ENCODE measurements at places on chromosomes 2 and 18. TPM values are rescaled to one million over a fixed set of nuclear protein-coding genes. Genes with fewer than 3 reads are reported as not detected.

DNA sequence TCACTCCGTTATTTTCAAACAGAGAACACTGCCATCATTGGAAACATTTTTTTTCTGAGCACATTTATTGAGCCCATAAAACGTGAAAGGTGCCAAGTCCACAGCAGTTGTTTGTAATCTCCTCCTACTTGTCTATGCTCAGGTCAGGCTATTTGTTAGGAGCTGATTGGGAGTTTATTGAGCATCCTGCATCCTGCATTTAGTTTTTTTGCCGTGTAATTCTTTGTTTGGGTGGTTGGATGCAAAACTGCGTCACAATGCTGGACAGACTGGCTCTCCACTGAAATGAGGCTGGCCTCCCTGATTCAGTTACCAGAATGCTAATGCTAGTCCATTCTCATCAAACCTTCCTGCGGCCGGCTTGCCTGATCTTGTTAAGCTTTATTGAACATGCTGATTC is 71.4 kb downstream of the RAPGEF4 start:
- no peak for DNase-seq
- H3K4me3 ChIP-seq: no peak overlapping the region
- H3K27me3 ChIP-seq: no peaks in the 10 kb centered on the region
- peaks cover 4% of the 10 kb centered on the region for H3K4me1 ChIP-seq

The AUP1 gene
- total RNA-seq: 76.8 TPM

The STRN gene
- total RNA-seq: 27.5 TPM

GRCh38 chr2:57443973-57444521 is 602.6 kb upstream of the VRK2 start:
- DNase-seq: no peak
- H3K27ac ChIP-seq: no peak overlapping the region
- no peak overlapping the region for H3K4me3 ChIP-seq
- no peaks in the 10 kb centered on the region for H3K27me3 ChIP-seq
- H3K4me1 ChIP-seq: no peaks in the 10 kb centered on the region

GRCh38 chr2:60386436-60386835 is 167.0 kb downstream of the BCL11A start:
- DNase-seq: no peak
- peaks cover 2% of the 10 kb centered on the region for H3K27me3 ChIP-seq
- peaks cover 20% of the 10 kb centered on the region for H3K4me1 ChIP-seq
- H3K27ac ChIP-seq: peak overlapping the region; percentile 66
- H3K36me3 ChIP-seq: no peaks in the 10 kb centered on the region

DNA sequence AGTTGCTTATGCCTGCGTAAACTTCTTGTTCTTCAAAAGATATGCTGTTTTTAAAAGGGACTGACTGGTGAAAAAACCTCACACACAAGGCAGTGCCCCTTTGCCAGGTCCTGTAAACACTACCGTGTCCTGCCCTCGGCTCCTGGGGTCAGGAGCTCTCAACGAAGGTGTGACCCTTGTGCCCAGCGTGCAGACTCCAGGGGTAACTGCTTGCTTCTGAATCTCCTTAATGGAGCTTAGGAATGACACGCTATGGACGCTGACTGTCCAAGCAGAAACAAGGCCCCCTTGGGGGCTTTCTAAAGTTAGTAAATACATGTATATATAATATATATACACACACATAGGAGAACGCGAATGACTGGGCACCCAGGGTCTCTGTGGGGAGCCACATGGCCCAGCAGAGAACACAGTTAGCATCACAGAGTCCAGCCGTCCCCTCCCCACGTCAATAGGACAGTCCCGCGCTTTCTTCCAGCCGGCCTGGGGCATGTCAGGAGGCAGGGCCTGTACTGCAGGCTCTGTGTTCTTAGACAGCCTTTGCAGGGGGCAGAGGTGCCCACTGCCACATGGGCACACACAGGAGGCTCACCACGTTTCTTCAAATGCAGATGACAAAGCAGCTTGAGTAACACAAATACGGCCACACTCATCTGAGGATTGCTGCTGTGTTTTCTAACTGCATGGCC is 96.1 kb downstream of the HDAC4 start:
- peaks cover 15% of the 10 kb centered on the region for H3K4me1 ChIP-seq
- H3K27me3 ChIP-seq: no peaks in the 10 kb centered on the region
- H3K4me3 ChIP-seq: no peak overlapping the region
- no peaks in the 10 kb centered on the region for H3K36me3 ChIP-seq
- peak; percentile 57 for DNase-seq

The FAP gene
- total RNA-seq: 171 TPM

DNA sequence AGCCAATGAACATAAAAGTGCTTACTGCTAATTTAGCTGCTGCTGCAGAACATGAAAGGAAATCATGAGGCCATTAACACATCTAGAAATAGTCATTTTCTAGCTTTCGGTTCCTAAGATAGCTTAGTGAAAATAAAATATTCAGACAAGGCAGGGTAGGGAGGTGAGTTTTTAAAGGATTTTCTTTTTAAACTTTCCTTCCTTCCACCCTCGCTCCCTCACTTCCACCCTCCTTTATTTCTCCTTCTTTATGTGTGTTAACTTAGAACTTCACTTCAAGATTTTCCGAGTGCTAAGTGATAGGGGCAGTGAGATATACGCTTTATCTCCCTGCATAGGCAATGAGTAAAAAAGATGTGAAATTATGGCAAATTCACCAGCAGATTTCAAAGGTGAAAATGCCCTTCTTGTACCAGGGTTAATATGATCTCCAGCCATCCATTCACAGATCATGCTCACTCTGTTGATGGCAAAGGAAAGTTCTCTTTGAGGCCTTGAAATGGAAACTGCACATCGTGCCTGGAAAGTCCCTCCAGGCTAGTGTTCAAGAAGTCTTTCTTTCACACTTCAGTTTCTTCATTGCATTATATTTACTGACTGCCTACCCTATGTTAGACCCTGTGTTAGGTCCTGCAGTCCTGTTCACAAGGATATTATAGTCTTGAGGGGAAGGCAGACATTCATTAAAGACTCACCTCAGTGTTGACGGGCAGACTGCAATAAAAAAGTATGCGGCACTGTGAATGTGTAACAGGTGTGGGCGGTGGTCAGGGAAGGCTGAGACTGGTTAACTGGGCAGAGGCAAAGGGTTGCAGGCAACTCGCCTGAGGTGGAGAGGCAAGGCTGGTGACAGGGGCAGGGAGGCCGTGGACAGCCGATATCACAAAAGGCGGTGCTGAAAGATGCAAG is 200.8 kb downstream of the PLCL1 start:
- DNase-seq: no peak
- H3K27me3 ChIP-seq: peaks cover 17% of the 10 kb centered on the region
- no peak overlapping the region for H3K27ac ChIP-seq
- no peaks in the 10 kb centered on the region for H3K36me3 ChIP-seq

GRCh38 chr18:61975526-61976326 is 82.9 kb upstream of the RNF152 start:
- H3K4me3 ChIP-seq: no peak overlapping the region
- peaks cover 1% of the 10 kb centered on the region for H3K36me3 ChIP-seq
- no peaks in the 10 kb centered on the region for H3K27me3 ChIP-seq
- H3K27ac ChIP-seq: no peak overlapping the region
- DNase-seq: no peak

GRCh38 chr18:10130606-10131005 is 216.8 kb downstream of the VAPA start:
- H3K4me1 ChIP-seq: peaks cover 33% of the 10 kb centered on the region
- peaks cover 3% of the 10 kb centered on the region for H3K27me3 ChIP-seq
- DNase-seq: no peak
- H3K36me3 ChIP-seq: no peaks in the 10 kb centered on the region
- no peak overlapping the region for H3K27ac ChIP-seq

GRCh38 chr2:34652636-34653035 is 1053.5 kb upstream of the FAM98A start:
- no peaks in the 10 kb centered on the region for H3K4me1 ChIP-seq
- H3K4me3 ChIP-seq: no peak overlapping the region
- no peaks in the 10 kb centered on the region for H3K27me3 ChIP-seq
- H3K36me3 ChIP-seq: no peaks in the 10 kb centered on the region
- no peak for DNase-seq
- no peak overlapping the region for H3K27ac ChIP-seq

The CAVIN2 gene
- 1.8 TPM for total RNA-seq

The ZSWIM2 gene
- total RNA-seq: not detected

DNA sequence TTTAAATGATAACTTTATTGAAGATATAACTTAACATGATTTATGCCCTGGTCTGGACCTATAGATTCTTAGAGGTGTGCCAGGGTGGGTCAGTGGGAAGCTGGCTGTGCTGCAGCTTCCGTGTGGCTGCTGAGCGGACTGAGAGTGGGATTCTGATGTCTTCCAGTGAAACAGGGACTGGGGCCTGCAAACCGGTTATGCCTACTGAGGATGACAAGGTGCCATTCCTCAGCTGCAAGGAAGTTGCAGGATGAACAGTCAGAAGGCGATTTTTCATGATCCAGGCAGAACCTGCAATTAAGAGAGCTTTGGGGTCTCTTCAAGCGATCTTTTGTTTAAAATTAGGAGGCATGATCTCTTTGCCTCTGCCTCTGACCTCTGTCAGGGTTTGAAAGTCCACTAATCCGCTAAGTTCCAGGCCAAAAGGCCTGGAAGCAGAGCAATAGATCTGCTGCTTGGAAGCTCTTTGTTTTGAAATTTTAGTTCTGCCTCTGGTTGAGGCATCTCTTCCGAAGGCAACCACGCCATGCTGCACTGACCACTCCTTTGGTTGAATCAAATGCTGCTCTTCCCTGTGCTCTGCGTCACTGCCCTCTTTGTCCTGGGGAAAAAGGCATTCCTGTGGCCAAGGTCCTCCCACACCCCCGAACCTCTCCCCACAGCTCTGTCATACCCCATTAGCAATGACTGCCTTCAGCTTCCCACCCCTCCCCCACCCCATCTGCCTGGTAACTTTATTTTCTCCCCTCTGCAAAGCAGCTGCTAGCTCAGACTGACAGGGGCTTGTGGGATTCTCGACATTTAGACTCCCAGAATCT is 2.0 kb downstream of the TMEM169 start:
- peaks cover 22% of the 10 kb centered on the region for H3K4me1 ChIP-seq
- H3K27ac ChIP-seq: no peak overlapping the region

The UNC80 gene
- total RNA-seq: not detected

GRCh38 chr2:46001741-46002506 is 295.3 kb upstream of the EPAS1 start:
- H3K36me3 ChIP-seq: peaks cover 10% of the 10 kb centered on the region
- H3K4me3 ChIP-seq: no peak overlapping the region

The ANKRD29 gene
- 0.48 TPM for total RNA-seq

The TMEM17 gene
- 3.8 TPM for total RNA-seq

The C18orf54 gene
- total RNA-seq: 3.7 TPM

DNA sequence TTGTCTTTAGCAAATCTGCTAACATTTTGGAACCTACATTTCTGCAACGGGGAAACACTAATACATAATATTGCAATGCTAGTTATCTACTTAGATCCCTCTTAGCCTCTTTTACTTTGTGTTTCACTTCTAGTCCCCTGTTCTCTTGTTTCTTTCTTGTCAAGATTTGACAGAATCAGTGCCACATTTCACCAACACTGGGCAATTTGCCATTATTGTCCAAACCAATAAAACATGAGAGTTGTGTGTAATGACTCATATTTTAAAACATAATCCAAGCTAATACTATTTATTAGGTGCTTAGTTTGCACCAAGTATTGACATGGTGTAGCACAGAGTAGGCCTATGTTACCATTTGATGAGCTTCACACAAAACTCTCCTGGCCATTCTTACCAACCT is 33.7 kb upstream of the ACVR1C start:
- no peaks in the 10 kb centered on the region for H3K36me3 ChIP-seq
- no peaks in the 10 kb centered on the region for H3K4me1 ChIP-seq
- H3K27me3 ChIP-seq: no peaks in the 10 kb centered on the region
- DNase-seq: no peak

GRCh38 chr2:191048073-191048472 is 34.1 kb upstream of the STAT1 start:
- no peaks in the 10 kb centered on the region for H3K36me3 ChIP-seq
- H3K4me1 ChIP-seq: peaks cover 39% of the 10 kb centered on the region
- H3K27me3 ChIP-seq: no peaks in the 10 kb centered on the region
- H3K4me3 ChIP-seq: no peak overlapping the region
- H3K27ac ChIP-seq: peak overlapping the region; percentile 89

- no peaks in the 10 kb centered on the region for H3K27me3 ChIP-seq
- H3K4me3 ChIP-seq: no peak overlapping the region
- H3K4me1 ChIP-seq: peaks cover 30% of the 10 kb centered on the region
Measured at GRCh38 chr2:37740164-37740739, 68.8 kb upstream of the CDC42EP3 start.

GRCh38 chr18:24369426-24369825 is 28.2 kb downstream of the OSBPL1A start:
- H3K4me1 ChIP-seq: peaks cover 4% of the 10 kb centered on the region
- no peak overlapping the region for H3K27ac ChIP-seq
- H3K4me3 ChIP-seq: no peak overlapping the region
- H3K27me3 ChIP-seq: no peaks in the 10 kb centered on the region
- peaks cover 9% of the 10 kb centered on the region for H3K36me3 ChIP-seq
- no peak for DNase-seq

- no peak overlapping the region for H3K4me3 ChIP-seq
- no peaks in the 10 kb centered on the region for H3K36me3 ChIP-seq
- H3K27ac ChIP-seq: no peak overlapping the region
- no peaks in the 10 kb centered on the region for H3K27me3 ChIP-seq
- DNase-seq: no peak
Measured at GRCh38 chr2:201208563-201209252, 25.8 kb downstream of the CASP10 start.

GRCh38 chr2:78024996-78025395 is 502.8 kb upstream of the LRRTM4 start:
- no peaks in the 10 kb centered on the region for H3K36me3 ChIP-seq
- no peak overlapping the region for H3K4me3 ChIP-seq
- DNase-seq: no peak

The GALNT13 gene
- not detected for total RNA-seq

DNA sequence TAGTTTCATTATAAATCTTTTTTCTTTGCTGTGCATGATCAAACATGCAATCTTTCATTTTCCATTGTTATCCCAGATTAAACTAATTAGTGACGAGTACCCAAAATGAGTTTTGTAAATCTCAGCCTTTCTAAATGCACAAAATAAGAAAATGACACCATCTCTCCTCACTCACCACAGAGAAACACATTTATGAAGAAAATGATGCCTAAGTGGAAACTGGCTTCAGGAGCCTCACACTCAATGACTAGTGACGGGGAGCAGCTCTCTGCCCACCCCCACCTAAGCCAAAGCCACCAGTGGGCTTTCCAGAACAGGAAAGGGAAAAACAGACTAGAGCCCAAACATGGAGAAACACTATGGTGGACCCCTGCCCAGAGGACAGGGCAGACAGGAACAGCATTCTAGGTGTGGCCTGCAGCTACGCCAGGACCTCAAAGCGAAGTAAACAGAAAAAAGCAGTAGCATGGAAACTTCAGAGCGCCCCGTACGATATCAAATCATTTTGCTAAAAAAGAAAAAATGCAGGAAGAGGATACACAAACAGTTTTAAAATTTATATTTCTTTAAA is 113.5 kb downstream of the RBMS1 start:
- H3K4me1 ChIP-seq: peaks cover 86% of the 10 kb centered on the region
- H3K36me3 ChIP-seq: no peaks in the 10 kb centered on the region
- H3K27me3 ChIP-seq: no peaks in the 10 kb centered on the region
- peak overlapping the region; percentile 69 for H3K27ac ChIP-seq
- no peak for DNase-seq

The UGT1A8 gene
- total RNA-seq: not detected

- H3K4me1 ChIP-seq: peaks cover 32% of the 10 kb centered on the region
- no peaks in the 10 kb centered on the region for H3K27me3 ChIP-seq
- no peak overlapping the region for H3K4me3 ChIP-seq
- no peaks in the 10 kb centered on the region for H3K36me3 ChIP-seq
- H3K27ac ChIP-seq: no peak overlapping the region
- no peak for DNase-seq
Measured at GRCh38 chr2:66866331-66867062, 431.6 kb downstream of the MEIS1 start.

The KLHL30 gene
- 12.2 TPM for total RNA-seq
